ENCODE measurements at places on chromosomes 1 and 21. TPM values are rescaled to one million over a fixed set of nuclear protein-coding genes. Genes with fewer than 3 reads are reported as not detected.

- DNase-seq: no peak
- H3K4me1 ChIP-seq: peaks cover 16% of the 10 kb centered on the region
- H3K36me3 ChIP-seq: peaks cover 2% of the 10 kb centered on the region
- no peaks in the 10 kb centered on the region for H3K27me3 ChIP-seq
Observed at GRCh38 chr1:169117599-169117998, 11.1 kb downstream of the ATP1B1 start.

DNA sequence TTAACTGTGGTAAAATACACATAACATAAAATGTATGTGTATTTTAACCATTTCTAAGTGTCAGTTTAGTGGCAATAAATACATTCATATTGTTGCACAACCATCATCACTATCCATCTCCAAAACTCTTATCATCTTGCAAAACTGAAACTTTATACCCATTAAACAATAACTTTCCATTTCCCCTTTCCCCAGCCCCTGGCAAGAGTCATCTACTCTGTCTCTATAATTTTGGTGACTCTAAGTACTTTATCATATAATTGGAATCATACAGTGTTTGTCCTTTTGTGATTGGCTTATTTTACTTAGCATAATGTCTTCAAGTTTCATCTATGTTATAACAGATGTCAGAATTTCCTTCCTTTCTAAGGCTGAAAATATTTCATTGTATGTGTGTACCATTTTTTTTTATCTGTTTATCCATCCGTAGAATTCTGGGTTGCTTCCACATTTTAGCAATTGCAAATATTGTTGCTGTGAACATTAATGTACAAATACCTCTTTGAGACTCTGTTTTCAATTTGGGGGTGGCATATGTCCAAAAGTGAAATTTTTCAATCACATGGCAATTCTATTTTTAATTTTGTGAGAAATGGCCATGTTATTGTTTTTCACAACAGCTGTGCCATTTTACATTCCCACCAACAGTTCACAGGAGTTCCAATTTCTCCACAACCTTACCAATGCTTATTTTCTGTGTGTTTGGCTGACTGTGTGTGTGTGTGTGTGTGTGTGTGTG is 153.9 kb upstream of the GORAB start:
- no peaks in the 10 kb centered on the region for H3K4me1 ChIP-seq
- H3K36me3 ChIP-seq: no peaks in the 10 kb centered on the region
- no peak overlapping the region for H3K27ac ChIP-seq

- H3K4me1 ChIP-seq: no peaks in the 10 kb centered on the region
- peak; percentile 54 for DNase-seq
- H3K27me3 ChIP-seq: no peaks in the 10 kb centered on the region
- H3K4me3 ChIP-seq: no peak overlapping the region
- no peaks in the 10 kb centered on the region for H3K36me3 ChIP-seq
Observed at GRCh38 chr1:247089616-247090375, 11.2 kb upstream of the ZNF670 start.

- H3K36me3 ChIP-seq: no peaks in the 10 kb centered on the region
- H3K27me3 ChIP-seq: no peaks in the 10 kb centered on the region
- no peak for DNase-seq
- H3K27ac ChIP-seq: no peak overlapping the region
Observed at GRCh38 chr21:34061983-34062382, 11.4 kb upstream of the MRPS6 start.

DNA sequence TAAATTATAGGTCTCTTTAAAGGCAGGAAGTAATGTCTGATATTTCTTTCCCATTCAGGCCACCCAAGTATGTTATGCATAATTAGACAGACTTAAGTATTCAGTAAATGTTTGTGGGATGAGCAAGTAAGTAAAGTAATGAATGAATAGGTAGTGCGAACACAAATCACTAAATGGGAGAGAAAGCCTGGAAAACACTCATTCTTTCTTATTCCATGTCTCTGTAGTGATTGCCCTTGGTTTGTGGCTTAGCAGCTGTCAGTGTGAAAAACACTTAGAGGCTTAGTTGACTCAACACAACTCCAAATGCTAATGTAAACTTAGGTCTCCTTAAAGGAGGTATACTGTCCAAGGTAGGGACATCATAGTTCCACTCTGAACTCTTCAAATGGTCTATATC is 182.5 kb downstream of the ZC3H11B start:
- no peaks in the 10 kb centered on the region for H3K27me3 ChIP-seq
- H3K4me1 ChIP-seq: no peaks in the 10 kb centered on the region
- H3K36me3 ChIP-seq: no peaks in the 10 kb centered on the region
- no peak overlapping the region for H3K27ac ChIP-seq
- H3K4me3 ChIP-seq: no peak overlapping the region

Gene DYRK1A
- total RNA-seq: 116 TPM

DNA sequence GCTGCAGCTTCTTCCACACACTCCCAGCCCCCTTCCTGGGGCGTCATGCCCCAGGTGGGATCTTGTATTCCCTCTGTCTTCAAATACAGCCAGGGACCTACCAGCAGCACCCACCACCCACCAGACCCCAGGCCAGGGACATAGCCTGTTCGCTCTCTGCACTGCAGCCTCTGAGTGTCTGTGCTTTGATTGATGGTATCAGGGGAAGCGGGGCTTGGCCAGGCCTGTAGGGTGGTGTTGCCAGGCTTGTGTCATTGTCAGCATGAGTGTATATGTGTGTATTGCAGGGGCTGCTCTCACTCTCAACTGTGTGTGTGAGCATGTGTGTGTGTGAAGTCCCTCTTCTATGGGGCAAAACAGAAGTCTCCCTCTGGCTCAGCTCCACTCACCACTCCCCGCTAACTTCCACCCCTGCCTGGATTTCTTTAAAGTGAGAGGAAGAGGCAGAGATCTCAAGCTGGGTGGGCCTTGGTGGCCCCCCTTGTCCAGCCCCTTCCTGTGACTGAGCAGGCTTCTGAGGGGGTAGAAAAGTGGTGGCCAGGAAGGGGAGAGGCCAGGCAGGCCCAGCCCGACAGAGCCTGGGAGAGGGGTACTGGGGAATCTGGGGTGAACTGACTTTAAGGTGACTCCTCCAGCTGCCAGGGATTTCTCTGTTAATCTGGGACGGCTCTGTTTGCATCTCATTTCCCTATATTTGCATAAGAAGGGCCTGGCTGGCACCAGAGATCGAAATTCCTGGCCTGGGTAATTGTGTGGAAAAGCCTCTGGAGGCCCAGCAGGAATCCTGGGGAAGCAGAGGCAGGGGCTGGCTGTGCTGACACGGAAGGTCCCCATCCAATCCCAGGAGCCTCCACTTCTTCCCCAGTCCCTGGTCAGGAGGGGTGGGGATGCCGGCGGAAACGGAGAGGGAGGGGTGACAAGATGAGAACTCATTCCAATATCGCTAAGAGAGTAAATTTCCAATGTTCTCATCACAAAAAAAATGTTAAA is 18.6 kb upstream of the ADGRB2 start:
- peaks cover 11% of the 10 kb centered on the region for H3K4me1 ChIP-seq
- no peak overlapping the region for H3K27ac ChIP-seq
- no peak overlapping the region for H3K4me3 ChIP-seq
- H3K36me3 ChIP-seq: no peaks in the 10 kb centered on the region
- no peak for DNase-seq

- no peak overlapping the region for H3K27ac ChIP-seq
- H3K4me3 ChIP-seq: no peak overlapping the region
- no peaks in the 10 kb centered on the region for H3K27me3 ChIP-seq
- H3K4me1 ChIP-seq: no peaks in the 10 kb centered on the region
- no peak for DNase-seq
- H3K36me3 ChIP-seq: no peaks in the 10 kb centered on the region
Observed at GRCh38 chr1:43912607-43913006, 21.0 kb upstream of the ARTN start.
